ENCODE measurements at places on chromosomes 2 and 18. TPM values are rescaled to one million over a fixed set of nuclear protein-coding genes. Genes with fewer than 3 reads are reported as not detected.

DNA sequence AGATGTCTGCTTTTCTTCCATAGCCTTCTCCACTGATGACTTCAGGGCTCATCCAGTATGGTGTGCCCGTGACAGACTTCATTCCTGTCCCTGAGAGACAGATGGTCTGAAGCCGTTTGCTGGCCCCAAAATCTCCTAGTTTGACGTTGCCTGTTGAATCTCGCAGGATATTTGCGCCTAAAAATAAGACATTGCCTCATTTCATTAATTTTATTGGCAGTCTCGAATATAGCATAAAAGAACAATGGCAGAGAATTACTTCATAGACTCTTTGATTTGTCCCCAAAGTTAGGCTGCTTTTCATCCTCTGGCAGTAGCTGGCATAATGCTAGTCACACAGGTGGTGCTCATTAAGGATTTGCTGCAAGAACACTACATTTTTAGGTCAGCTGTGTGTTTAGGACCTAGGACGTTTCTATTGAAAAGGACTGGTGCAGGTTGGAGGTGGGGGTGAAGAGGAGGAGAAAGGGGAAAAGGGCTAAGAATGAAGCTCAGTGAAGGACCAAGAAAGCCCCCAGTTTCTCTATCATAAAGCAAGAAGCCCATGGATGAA, 14.7 kb upstream of the ERCC3 start:
- no peak for DNase-seq

GRCh38 chr2:205566606-205567168, 115.6 kb upstream of the NRP2 start:
- DNase-seq = no peak

DNA sequence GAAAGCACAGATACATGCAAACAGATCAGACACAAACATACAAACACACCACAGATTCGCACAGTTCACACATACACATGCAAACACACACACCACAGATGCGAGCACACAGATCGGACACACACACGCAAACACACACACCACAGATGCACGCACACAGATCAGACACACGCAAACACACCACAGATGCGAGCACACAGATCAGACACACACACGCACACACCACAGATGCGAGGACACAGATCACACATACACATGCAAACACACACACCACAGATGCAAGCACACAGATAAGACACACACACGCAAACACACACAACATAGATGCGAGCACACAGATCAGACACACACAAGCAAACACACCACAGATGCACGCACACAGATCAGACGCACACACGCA, 149.0 kb downstream of the PXDN start:
- peak; percentile 17 for DNase-seq

- DNase-seq = peak; percentile 82
These were observed 118.0 kb upstream of the MSTN start for GRCh38 chr2:190180313-190181122.

DNA sequence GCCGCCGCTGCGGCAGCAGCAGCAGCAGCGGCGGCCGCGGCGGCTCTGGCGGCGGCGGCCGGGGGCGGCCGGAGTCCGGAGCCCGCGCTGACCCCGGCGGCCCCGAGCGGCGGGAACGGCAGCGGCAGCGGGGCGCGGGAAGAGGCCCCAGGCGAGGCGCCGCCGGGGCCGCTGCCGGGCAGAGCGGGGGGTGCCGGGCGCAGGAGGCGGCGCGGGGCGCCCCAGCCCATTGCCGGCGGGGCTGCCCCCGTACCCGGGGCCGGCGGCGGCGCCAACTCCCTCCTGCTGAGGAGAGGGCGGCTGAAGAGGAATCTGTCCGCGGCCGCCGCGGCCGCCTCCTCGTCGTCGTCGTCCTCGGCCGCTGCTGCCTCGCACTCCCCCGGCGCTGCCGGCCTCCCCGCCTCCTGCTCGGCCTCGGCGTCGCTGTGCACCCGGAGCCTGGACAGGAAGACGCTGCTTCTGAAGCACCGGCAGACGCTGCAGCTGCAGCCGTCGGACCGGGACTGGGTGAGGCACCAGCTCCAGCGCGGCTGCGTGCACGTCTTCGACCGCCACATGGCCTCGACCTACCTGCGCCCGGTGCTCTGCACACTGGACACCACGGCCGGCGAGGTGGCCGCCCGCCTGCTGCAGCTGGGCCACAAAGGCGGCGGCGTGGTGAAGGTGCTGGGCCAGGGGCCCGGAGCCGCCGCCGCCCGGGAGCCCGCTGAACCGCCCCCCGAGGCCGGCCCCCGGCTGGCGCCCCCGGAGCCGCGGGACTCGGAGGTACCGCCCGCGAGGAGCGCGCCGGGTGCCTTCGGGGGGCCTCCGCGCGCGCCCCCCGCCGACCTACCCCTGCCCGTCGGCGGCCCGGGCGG, 646 bp downstream of the PHLPP1 start:
- peak; percentile 90 for DNase-seq

GRCh38 chr2:44397447-44398175, 35.9 kb downstream of the CAMKMT start:
- no peak for DNase-seq

DNA sequence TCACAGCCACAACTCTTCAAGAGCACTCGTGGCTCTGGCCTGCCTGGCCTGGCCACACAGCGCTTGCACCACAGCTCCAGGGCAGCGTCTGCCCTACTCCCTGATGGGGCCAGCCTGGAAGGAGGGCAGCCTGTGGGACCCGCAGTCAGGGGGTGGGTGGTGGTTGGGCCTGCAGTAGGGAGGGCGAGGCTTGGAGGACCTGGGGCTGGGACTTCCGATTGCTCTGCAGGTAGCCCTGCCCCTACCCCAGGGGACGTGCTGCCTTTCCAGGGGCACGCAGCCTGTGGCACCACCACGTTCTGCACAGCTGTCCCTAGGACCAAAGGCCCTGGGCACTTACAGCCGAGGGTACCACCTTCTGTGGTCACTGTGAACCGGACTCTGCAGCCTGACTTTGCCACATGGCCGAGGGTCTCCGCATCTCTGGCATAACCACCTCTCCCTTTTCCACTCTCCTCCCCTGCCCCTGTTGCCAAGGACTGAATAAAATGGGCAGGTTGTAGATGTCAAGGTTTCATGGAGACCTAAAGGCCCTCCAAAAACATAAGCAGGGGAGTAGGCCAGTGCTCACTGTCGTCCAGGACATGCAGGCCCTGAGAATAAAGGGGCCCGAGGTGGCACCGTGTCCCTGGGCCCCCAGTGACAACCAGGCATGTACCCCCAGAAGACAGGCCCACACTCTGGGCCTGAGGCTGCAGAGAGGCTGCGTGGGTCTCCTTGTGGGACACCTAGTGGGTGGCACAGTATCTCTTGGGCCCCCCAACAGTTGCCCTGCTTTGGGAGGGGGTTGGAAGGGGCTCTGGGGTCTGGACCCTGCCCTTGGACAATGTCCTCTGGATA, 87.3 kb downstream of the INHBB start:
- no peak for DNase-seq

DNA sequence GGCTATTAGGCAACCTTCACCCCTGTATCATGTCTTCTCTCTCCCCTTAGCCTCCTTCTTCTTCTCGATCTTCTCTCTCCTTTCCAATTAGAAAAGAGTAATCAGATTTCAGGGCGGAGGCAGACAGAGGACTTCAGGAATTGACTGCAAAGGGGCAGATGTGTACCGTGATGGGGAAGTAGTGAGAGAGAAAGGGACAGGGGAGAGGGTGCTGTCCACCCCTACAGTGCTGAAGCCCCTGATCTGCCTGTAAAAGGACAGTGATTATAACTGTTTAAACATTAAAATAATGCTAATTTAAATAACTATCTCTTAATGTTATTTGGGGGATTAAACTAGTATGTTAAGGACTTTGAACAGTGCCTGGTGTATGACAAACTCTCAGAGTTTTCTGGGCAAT, 178.5 kb downstream of the ACTR3 start:
- no peak for DNase-seq

GRCh38 chr18:48600456-48601090, 61.7 kb downstream of the CTIF start:
- DNase-seq = peak; percentile 44

DNA sequence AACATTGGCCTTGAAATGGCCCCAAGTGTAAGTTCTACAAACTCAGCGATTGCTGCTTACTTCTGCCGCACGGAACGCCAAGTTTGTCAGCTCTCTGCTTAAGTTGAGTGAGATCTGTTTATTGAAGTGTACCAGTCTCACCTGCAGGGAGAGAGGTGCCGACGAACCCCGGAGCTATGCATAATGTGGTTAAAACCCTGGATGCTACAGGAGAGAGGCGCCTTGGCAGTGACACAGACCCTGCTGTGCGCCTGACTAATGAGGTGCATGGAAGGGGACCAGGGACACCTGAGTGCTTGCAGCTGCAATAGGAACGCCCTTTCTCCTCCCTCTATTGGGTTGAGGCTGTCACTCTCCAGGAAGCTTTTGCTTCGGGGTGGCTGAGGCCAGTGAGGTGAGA, 979 bp downstream of the SLC9A2 start:
- no peak for DNase-seq

DNA sequence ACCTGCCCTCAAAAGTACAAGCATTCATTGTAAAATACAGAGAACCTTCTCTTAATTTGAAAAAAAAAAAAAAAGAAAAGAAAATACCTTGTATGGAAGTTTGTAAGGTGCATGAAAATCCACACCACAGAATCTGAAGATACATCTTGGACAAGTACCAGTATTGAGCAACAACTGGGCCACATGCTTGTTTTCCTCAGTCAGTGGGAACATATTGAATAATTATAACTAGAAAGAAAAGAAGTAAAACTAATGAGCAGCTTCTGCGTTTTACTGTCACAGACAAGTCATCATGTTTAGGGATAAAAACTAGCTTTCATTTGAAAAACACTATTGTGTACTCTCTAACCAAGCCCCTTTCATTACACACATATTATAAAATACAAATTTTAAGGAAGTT, 5.8 kb upstream of the PEX13 start:
- DNase-seq = no peak

DNA sequence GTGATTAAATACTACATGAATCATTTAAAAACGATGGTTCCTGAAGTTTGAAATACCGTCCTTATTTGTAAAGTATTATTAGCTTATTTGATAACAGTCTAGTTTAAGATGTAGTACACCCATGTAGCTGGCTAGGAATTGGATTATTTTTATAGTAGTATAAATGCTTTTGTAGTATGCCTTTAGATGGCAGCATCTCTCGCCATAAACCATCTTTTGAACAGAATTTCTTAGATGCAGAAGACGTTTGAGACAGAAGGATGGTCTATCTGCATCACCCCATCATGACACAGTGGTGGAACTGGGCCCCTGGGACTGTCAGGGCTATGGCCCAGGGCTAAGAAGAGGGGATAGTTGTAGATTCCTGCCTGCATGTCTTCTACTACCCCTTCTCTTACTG, 152.7 kb downstream of the WDSUB1 start:
- DNase-seq = no peak

DNA sequence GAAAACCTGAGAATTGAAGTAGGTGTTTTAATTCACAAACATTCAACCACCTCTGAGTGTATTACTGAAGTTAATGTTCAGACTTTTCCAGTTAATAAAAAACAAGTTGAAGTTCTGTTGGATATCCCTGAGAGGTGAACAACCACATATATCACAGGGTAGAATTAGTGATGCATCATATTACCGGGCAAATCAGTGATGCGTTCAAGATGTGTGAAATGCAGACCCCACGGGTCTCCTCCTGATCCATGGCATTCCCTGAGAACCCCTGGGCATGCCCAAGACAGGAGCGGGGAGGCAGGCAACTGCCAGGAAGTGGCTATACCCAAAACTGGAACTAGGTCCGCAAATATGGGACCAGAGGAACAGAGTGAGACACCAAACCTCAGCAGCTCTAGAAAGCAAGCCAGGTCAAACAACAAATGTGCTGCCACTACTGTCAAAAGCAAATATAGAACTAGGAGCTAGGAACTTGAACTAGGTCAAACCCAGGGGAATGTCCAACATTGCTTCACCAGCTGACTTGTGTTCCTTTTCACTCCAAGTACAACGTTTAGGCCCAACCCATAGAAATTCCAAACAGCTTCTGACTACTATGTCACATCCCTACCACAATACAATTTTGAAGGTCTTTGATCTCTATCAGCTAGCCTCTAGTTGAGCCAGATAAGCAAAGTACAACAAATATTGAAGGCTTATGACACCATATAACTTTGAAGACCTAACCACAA, 20.2 kb downstream of the PSTPIP2 start:
- DNase-seq = no peak

GRCh38 chr2:241859436-241860183, 916 bp upstream of the PDCD1 start:
- peak; percentile 95 for DNase-seq

The RAX gene
- total RNA-seq = not detected

The MROH2A gene
- not detected for total RNA-seq

The SRD5A2 gene
- not detected for total RNA-seq

The MAP3K19 gene
- not detected for total RNA-seq

Measured in posterior vena cava (tissue), 2 donors.